ENCODE measurements at places on chromosomes 5 and 9. TPM values are rescaled to one million over a fixed set of nuclear protein-coding genes. Genes with fewer than 3 reads are reported as not detected.

- peak; percentile 91 for DNase-seq
Observed at GRCh38 chr9:133994353-133995011, 2.4 kb upstream of the VAV2 start.

DNA sequence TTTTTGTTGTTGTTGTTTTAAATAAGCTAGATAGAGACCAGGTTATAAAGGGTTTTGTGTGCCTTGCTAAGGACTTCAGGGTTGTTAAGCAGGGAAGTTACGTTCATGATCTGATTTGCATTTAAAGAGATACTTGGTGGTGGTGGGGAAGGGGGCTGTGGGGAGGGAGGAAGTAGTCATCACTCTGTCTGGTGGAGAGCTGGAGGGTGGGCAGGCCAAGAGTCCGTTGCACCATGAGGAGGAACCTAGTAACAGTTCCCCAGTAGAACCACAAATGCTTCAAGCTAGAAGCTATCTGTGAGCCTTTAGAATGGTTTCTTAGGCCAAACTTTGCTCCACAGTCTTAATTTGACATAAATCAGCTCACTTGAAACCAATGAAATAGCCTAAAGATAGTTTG, 18.7 kb upstream of the ROPN1L start:
- no peak for DNase-seq

DNA sequence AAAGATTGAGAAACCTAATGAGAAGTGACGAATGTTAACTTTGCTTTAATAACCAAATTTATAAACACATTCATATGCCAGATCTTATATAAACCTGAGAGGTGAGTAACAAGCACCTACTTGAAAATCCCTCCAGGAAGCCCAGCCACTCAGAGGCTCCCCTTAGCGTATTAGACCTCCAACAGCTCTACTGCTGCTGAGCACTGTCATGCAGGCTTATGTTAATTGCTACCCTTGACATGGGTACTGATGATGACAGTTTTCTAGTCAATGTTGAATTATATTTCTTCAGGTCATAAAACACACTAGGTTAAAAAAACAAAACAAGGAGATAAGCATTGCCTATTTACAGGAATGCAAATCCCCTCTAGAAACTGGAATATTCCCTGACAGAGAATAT, 161.2 kb downstream of the MPDZ start:
- DNase-seq, result no peak

GRXCR2 gene
- not detected for total RNA-seq

DNA sequence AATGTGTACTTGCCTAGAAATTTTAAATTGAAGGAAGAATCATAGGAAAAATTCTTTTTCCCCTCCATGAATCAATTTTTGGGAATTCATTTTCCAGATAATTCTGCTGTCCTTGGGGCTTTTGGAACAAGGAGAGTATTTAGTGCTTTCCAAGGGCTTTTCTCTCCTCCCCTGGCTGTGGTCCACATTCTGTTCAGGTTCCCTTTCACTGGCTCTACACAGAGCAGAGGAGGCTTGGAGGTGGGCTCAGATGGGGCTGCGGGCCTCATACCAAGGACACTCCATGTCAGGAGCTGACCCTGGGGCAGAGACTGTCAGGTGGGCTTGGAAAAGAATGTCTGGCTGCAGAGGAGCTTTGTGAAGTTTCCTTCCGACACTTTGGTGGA, 128.1 kb downstream of the GADD45G start:
- no peak for DNase-seq

DNA sequence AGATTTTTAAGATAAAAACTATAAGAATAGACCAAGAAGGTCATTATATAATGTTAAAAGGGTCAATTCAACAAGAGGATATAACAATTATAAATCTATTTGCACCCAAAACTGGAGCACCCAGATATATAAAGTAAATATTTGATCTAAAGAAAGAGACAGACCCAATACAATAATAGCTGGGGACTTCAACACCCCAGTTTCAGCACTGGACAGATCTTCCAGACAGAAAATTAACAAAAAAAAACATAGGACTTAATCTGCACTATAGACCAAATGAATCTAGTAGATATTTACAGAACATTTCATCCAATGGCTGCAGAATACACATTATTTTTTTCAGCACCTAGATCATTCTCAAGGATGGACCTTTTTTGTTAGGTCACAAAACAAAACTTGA, 331.9 kb downstream of the SPOCK1 start:
- DNase-seq, result no peak

DNA sequence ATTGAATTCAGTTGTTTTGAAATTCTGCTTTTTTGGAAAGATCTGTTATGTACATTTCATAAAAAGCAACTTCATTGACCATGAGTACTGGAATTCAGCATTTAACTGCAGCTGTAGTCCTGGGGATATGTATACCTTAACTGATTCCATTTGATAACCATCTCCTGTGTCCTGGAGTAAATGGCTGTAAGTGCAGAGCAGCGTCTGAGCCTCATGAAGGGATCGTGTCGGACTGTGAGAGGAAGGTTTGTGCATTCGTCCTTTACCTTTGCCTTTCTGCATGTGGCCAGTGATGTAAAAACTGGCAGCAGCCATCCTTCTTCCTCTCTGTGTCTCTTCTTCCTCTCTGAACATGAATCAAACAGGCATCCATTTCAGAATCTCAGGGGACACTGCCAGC, 287.2 kb downstream of the FANCC start:
- no peak for DNase-seq

GPR151 gene
- not detected for total RNA-seq

DNA sequence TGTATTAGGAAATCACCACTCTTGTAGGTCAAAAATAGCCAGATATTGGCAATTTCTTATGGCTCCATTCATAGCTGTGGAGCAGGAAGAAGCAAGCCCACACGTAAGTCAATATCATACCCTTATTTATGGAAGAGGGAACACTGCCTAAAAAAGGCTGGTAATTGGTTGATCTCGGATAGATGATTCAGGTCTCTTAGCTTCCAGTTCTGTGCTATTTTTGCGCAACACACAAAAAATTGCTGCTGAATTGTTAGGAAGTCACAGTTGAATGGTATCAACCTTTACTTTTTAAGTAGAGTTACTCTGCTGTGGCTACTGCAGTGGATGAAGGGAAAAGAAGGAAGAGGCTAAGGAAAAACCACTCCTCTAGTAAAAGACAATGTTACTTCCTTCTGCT, 168.8 kb downstream of the ARHGAP26 start:
- DNase-seq, result no peak

GRCh38 chr5:77239126-77239741, 28.8 kb downstream of the PDE8B start:
- DNase-seq, result no peak

DNA sequence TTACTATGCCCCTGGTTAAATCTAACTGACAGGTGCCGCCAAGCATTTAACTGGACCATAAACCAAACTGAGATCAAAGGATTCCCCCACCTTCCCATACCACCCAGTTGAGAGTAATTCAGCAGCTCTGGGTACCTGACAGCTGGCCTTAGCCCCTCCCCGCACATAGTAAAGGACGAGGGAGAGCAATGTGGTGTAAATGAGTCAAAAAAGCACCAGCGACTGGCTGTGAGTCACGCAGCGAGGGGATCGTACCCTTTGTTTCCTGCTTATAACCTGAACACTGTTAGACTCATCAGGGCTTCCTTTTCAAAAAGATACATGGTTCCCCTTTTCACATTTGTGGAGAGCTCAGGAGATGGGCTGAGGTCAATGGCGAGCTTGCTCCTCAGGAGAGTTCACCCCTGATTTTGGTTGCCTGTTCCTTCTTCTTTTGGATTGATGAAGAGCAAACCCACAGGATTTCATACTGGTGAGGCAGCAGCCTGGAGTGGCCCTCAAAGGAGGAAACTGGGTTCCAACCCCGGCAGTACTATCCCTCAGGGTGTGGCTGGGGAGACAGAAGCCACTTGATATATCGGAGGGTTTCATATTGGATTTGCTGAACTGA, 71.5 kb downstream of the ANKRD33B start:
- no peak for DNase-seq

DNA sequence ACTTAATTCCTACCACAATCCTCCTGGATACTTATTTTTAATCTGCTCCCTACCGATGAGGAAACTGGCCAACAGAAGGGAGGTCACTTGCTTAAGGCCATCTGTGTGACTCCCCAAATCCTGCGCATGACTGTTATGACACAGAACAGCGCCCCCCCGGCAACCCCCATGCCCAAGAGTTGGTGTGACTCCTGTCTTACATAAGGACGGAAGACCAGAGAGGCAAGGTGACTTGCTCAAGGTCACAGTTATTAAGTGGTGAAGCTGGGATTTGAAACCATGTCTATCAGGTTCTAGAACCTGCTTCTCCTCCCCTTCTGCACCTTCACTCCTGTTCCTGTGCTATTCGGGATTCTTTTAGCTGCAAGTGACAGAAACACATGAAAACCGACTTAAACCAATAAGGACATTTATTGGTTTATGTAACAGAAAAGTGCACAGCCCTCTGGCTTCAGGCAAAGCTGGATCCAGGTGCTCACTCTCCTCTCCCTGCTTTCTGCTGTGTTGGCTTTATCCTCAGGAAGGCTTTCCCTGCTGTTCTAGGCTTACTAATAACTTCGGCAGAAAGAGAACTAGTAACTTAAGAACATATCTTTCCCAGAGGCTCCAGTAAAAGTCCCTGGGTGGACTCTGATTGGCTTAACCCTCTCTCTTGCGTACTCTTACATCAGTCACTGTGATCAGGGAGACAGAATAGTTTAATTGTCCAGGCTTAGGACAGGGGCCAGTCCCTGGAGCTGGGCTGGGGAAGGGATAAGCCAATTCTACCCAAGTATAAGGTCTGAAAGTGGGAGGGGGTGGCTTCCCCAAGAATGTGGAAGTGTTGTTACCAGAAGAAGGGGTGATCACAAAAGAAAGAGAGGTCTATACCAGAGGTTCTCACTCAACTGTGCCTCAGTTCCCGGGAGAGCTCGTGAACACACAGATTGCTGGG, 43.7 kb downstream of the FGF18 start:
- no peak for DNase-seq

- DNase-seq, result no peak
Observed at GRCh38 chr5:151083081-151083676, 2.3 kb upstream of the TNIP1 start.

DNA sequence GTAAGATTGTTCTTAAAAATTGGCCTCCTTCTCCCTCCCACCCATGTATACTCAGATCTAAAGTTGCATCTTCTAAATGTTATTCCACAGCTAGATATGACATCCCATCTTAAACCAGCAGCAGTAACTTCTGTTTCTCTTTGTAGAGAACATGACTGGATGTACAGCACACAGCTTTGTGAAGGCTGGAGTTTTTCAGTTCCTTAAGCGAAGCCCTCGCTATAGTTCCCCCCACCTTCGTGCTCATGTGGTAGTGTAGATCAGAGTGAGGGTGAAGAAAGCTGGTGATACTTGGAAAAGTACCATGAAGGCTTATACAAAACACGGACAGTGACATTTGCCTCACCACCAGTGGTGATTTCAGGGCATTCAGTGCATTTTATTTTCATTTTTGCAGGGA, 137.5 kb downstream of the MAT2B start:
- DNase-seq, result no peak

CYLC2 gene
- not detected for total RNA-seq

NMUR2 gene
- not detected for total RNA-seq

FOXD4 gene
- 0.45 TPM for total RNA-seq

GRCh38 chr5:91301106-91301846, 81.8 kb downstream of the ARRDC3 start:
- no peak for DNase-seq

TICAM2 gene
- total RNA-seq, result 5.9 TPM

APBA1 gene
- 11.1 TPM for total RNA-seq

GRCh38 chr9:126849591-126850225, 10.7 kb upstream of the ZBTB34 start:
- no peak for DNase-seq

GRCh38 chr5:130189961-130190360, 285.7 kb downstream of the CHSY3 start:
- DNase-seq, result no peak
